AG09309 (cell line): ENCODE measurements at places on chromosomes 4 and X.

- DNase-seq, result peak; percentile 13
Measured at GRCh38 chr4:81631958-81632441, 160.3 kb upstream of the RASGEF1B start.

DNA sequence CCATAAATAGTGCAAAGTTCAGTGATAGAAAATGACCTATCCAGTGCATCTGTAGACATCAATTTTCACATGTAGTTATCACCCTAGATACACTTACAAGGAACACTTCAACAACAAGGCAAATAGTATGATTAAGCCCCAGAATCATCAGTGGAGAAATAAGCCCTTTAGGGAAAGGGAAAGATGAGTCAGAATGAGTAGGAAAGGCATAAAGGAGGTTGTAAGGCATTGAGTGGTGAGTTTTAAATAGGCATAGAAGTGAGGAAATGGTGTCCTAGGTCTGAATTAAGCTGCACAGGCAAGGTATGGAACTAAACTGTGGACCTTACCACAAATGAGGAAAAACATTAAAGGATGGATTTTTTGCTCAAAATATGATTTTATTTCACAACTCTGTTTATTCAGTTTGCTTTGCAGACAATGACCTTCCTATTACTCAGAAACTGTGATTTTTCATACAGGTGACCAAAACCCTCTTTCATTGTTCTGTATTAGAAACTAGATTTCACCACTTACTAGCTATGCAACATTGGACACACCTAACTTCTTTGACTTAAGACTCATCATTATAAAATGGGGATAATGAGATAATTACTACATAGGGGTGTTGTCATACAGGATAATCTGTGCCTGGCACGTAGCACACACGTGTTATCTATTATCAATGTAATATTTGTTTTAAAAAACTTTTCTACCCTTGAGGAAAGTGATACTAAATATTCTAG, 57.0 kb upstream of the MAP9 start:
- no peak for DNase-seq

DNA sequence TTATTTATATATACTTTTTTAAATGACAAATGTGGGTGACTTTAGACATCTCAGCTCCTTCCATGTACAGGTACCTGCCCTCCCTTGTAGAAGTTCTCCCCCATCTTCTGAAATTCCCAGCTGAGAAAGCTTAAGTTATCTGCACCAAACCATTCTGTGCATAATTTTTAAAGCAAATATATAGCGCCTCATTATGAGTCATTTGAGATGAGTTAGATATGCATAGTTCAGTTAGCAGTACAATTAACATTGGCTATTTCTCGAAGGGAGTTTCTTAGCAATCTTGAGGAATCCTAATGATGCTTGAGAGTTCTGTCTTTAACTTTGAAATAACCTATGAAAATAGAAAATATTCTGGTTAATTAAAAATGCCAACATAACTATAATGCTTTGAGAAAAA, 19.4 kb upstream of the UFSP2 start:
- DNase-seq, result no peak

DNA sequence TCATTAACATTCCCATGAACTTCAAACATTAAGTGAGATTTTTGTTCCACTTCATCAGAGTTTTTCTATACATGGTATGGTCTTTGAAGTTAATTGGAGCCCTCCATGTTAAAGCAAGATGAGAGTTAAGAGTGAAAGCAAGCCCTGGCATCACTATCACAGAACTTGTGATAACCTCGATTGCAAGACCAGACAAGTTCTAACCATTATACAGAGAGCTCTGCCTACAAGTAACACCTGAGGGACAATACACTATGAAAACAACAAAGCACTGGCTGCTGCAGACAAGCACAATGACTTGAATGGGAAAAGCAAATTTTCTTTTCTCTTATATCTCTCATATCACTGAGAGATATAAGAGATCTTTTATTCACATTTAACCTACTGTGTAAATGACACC, 126.6 kb upstream of the GYPA start:
- no peak for DNase-seq

- DNase-seq, result peak; percentile 80
Measured at GRCh38 chr4:111064342-111064993, 441.6 kb upstream of the PITX2 start.

GRCh38 chrX:2831471-2832228, 2.9 kb downstream of the GYG2 start:
- no peak for DNase-seq

GRCh38 chrX:45788941-45789348, 588.3 kb upstream of the DIPK2B start:
- DNase-seq, result no peak

GRCh38 chrX:48826135-48826875, at the start of gene ERAS:
TSS of gene ERAS (plus strand) at chrX:48826513. CDS start at chrX:48829124, 2,611 bp downstream.
- no peak for DNase-seq

DNA sequence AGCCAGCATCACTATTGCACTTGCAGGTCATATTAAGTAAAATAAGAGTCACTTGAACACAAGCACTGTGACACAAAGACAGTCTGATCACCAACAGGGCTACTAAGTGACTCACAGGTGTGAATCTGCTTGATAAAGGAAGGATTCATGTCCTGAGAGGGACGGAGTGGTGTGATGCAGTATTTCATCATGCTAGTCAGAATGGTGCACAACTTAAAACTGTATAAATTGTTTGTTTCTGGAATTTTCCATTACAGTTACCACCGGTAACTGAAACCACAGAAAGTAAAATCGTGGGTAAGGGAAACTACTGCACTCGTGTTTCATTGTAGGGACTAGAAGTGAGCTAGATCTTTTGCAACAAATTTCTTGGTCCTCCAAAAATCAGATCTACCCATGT, 109.7 kb downstream of the ELOVL6 start:
- peak; percentile 31 for DNase-seq

DNA sequence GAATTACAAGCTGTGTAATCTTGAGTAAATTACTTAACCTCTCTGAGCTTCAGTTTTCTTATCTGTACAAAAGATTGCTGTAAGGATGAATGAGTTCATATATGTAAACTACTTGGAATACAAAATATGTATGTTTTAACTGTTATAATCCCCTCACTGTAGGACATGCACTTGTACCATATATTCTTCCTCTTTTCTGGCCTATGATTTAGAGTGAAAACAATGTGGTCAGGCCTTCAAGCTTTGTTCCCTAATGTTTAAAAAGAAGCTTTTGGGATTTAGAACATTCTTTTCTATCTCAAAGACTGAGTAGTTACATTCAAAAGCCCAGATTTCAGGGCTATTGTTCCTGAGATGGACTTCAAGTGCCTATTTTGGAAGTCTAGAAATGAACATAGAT, 26.7 kb upstream of the GPRIN3 start:
- no peak for DNase-seq

DNA sequence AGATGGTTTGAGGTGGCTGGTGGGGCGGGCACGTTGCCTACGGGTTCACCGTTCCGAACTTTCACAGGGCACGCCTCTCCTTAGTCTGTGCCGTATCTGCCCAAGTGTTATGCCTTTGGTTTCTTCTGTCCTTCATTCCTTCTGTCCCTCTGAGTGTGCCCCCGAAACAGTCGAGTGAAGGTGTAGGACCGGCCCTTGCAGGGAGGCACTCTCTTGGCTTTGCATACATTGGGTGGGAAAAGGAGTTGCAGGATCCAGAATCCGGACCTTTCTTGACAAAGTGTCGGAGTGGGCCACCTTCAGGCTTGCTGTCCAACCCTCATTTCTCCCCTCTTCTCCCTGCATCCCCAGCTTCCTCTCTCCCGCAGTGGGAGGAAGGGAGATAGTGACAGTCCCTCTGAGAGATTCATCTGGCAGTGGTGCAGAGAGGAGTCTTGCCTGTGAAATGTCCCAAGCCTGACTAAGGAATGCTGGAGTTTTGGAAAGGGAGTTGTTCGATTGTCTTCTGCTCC, 569 bp downstream of the ARFIP1 start:
- DNase-seq, result no peak

- DNase-seq, result no peak
Measured at GRCh38 chr4:32477518-32477917, 1757.3 kb downstream of the PCDH7 start.

GRCh38 chrX:110302975-110303374, 14.9 kb downstream of the AMMECR1 start:
- no peak for DNase-seq

- no peak for DNase-seq
Measured at GRCh38 chrX:17291171-17291900, 83.7 kb upstream of the NHS start.

- no peak for DNase-seq
Measured at GRCh38 chr4:101418055-101418454, 70.7 kb upstream of the PPP3CA start.

DNA sequence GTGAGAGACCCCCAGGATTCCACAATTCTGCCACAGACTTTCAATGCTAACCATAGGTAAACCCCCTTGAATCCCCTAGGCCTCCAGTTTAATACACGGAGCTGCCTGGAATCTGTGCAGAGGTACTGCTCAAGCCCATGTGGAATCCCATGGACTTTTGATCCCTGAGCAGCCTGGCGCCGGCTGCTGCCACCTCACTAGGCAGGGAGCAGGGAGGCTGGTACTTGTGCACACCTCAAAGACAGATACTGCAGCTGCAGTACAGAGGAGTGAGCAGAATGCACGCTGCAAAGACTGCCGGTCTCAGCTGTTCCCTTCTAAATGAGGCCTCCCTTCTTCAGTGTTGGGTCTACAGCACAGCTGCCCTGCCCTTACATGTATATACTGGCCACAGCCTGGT, 79.4 kb downstream of the RPS6KA6 start:
- no peak for DNase-seq

GRCh38 chr4:107863850-107864371, 39.2 kb downstream of the SGMS2 start:
- no peak for DNase-seq

- no peak for DNase-seq
Measured at GRCh38 chr4:11130195-11130970, 298.3 kb downstream of the HS3ST1 start.

DNA sequence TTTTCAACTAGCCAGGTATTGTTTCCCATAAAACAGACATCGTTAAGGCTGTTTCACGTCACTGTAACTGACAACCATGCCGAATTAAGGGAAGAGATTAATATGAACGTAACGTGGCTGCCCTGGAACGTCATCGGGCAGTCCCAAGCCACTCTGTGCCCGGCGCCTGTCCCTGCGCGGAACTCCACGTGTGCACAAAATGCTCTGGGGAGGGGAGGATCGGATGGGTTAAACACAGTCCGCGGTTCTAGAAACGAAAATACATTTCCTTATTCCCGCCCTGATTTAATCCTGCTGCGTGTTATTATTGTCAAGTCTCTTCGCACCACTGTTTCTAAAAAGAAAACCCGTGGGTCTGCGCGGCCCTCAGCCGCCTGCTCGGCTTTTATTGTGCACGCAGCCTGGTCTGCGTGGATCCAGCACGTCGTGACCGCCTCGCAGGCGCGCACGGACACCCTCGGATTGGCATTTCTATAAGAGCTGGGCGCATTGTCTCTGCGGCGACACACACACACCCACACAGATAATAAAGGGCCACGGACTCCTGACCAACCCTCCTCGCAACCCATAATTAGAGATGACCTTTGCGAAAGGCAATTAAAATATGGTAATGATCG, 69.6 kb upstream of the BCOR start:
- DNase-seq, result no peak

DNA sequence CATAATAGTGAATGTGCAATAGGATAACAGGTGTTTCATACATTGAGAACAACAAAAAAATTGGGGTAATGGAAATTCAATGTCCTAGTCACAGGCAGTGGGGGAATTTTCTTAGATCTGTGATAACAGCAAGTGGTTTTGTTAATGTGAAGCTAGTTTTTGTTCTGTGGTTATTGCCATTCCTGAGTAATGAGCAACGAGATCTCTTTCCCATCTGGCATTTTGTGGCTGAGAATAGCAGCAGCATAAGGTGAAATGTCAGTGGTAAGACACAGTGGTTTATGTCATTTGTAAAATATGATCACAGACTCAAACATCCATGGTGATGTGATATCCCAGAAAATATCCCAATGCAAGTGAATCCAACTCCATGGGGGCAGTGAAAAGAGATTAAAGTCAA, 497.5 kb downstream of the KCNIP4 start:
- no peak for DNase-seq

- no peak for DNase-seq
Measured at GRCh38 chr4:117327491-117327890, 242.1 kb upstream of the TRAM1L1 start.
